ENCODE measurements at places on chromosomes 6 and 20. TPM values are rescaled to one million over a fixed set of nuclear protein-coding genes. Genes with fewer than 3 reads are reported as not detected.

IPCEF1 gene
- polyA plus RNA-seq, result 2.2 TPM

CRISP3 gene
- 0.06 TPM for polyA plus RNA-seq

SYNDIG1 gene
- 2.0 TPM for polyA plus RNA-seq

ADGRF5 gene
- 8.3 TPM for polyA plus RNA-seq

MEI4 gene
- polyA plus RNA-seq, result 0.09 TPM

WFDC12 gene
- polyA plus RNA-seq, result not detected

DNA sequence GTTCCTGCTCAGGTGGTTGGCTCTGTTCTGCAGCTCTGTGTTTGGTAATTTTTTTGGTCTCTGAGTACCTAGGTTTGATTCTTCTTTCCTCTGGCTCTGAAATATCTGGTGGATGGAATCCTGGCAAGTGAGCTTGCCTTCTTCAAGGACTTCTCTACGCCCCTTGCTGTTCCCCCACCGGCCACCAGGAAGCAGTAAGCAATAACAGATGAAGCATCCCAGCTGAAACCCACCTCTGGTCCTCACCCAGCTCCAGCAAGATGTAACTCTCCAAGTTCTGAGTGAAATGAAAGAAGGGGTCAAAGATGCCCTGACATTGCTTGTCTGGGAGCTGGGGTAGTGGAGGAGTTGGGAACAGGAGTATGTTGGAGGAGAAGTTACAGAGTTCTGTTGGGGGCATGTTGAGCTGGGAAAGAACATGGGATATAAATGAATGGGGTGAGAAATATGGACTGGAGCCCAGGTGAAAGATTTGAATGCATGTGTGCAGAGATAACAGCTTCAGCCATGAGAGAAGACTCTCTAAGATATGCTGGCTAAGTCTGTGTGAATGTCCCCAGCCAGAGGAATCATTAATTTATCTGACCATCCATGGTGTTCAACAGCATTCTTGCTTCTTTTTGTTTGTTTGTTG is 51.3 kb upstream of the GLP1R start:
- peak; percentile 18 for DNase-seq
- no peak overlapping the region for H3K27ac ChIP-seq
- no peaks in the 10 kb centered on the region for H3K36me3 ChIP-seq
- H3K4me3 ChIP-seq, result no peak overlapping the region

DNA sequence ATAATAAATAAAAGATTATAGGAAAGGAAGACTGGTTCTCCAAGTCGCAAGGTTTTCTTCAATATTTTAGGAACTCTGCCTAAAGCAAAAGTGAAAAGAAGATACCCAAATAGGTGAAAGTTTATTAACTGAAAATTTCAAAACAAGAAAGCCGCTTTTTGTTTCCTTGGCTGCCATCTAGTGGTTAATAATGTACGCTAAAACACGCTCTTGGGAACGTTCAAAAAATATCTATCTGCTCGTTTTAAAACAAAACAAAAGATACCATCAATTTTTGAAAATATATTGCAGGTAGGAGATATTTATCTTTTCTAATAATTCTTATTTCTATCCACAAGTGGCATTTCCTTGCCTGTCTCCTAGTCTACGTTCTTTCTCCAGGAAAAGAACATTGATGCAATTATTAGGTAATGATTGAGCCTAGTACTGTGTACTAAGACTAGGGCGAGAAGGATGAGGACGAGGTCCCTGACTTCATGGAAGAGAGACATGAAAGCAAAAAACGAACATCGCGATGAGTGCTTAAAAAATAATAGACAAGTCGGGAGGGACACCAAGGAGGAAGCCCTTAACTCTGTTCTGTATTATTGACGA is 97.2 kb downstream of the SPTLC3 start:
- H3K27ac ChIP-seq, result no peak overlapping the region

- peaks cover 15% of the 10 kb centered on the region for H3K4me1 ChIP-seq
- H3K4me3 ChIP-seq, result no peak overlapping the region
- H3K27ac ChIP-seq, result peak overlapping the region; percentile 55
- DNase-seq, result no peak
- no peaks in the 10 kb centered on the region for H3K27me3 ChIP-seq
These were observed 96.9 kb downstream of the PAK5 start for GRCh38 chr20:9741996-9742395.

DNA sequence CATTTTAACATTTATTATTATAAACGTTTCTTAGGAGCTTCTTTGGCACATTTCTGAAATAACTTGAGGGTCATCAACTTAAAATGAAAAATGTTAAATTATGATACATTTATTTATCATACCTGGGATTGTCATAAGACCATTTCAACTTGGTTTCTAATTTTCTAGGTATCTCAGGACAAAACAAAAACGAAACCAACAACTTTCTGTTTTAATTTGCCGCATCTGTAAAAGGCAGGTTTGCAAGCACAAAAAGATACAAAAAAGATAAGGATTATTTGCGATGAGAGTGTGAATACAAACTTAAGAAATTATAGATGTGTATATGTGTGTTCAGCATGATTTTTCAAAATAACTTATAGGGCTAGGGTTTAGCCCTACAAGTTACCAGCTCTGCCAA is 395.0 kb upstream of the RUNX2 start:
- no peaks in the 10 kb centered on the region for H3K27me3 ChIP-seq
- no peak for DNase-seq
- H3K4me1 ChIP-seq, result no peaks in the 10 kb centered on the region
- H3K27ac ChIP-seq, result no peak overlapping the region
- no peak overlapping the region for H3K4me3 ChIP-seq

DNA sequence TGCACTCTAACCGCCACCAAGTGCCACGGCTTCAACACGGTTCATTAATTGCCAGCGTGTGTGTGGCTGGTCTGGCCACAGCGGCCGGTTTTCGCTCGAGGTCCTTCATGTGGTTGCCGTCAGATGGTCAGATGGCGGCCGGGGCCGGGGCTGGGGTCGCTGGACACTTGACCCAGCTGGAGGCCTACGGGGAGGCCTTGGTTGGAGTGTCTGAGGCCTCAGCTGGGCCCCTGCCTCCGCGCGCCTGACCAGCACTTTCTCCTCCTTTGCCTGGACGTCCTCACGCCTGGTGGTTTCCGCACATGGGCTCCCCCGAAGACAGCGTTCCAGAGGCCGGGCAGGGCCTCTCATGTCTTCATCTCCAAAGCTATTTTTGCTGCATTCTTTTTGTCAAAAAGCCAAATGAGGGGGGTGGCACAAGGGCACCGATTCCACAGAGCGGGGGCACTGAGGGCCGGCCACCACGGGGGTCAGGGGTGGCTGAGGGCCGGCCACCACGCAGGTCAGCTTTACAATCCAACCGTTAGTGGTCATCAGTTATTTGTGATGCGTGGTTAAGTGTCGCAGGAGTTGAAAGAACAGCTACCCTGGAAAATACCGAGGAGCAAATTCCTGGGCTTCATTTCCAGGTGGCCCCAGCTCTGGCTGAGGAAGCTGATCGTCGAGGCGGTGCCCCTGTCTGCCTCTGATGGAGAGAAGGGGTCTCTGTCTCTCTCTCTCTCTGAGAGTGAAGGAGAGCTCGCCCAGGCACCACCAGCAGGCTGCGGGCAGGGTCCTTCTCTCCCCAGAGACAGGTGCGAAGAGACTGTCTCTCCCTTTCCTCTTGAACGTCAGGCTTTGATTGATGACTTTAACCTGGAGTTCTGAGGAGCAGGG is 50.5 kb upstream of the FRMD1 start:
- H3K4me1 ChIP-seq, result peaks cover 4% of the 10 kb centered on the region
- no peak overlapping the region for H3K4me3 ChIP-seq
- no peaks in the 10 kb centered on the region for H3K27me3 ChIP-seq
- no peaks in the 10 kb centered on the region for H3K36me3 ChIP-seq

- H3K4me1 ChIP-seq, result no peaks in the 10 kb centered on the region
- H3K4me3 ChIP-seq, result no peak overlapping the region
- no peak for DNase-seq
- H3K27me3 ChIP-seq, result no peaks in the 10 kb centered on the region
- H3K27ac ChIP-seq, result no peak overlapping the region
These were observed 55.1 kb upstream of the CEP162 start for GRCh38 chr6:84282550-84282949.

- H3K4me3 ChIP-seq, result no peak overlapping the region
- DNase-seq, result no peak
- H3K27me3 ChIP-seq, result no peaks in the 10 kb centered on the region
- no peak overlapping the region for H3K27ac ChIP-seq
- peaks cover 52% of the 10 kb centered on the region for H3K36me3 ChIP-seq
These were observed 34.5 kb downstream of the NUP153 start for GRCh38 chr6:17672064-17672718.

DNA sequence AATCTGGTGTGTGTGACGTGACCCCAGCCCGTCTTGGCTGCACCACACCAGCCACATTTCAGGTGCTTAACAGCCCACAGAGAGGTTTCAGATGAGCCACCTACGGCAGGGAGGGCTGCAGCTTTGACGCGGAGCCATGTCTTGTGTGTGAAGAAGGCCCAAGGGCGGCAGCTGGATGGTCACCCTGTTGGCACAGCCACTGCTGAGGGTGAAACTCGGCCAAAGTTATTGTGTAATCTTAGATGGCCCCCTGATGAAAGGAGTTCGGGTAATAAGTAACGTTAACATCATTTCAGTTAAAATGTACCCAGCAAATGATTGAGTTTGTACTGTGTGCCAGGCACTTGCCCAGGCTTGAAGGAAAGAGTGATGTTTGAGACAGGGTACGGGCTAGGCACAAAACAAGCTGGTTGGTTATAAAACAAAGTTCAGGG is 97.2 kb downstream of the SSR1 start:
- no peak overlapping the region for H3K4me3 ChIP-seq
- DNase-seq, result no peak
- H3K36me3 ChIP-seq, result peaks cover 89% of the 10 kb centered on the region
- H3K27me3 ChIP-seq, result no peaks in the 10 kb centered on the region
- no peaks in the 10 kb centered on the region for H3K4me1 ChIP-seq

DNA sequence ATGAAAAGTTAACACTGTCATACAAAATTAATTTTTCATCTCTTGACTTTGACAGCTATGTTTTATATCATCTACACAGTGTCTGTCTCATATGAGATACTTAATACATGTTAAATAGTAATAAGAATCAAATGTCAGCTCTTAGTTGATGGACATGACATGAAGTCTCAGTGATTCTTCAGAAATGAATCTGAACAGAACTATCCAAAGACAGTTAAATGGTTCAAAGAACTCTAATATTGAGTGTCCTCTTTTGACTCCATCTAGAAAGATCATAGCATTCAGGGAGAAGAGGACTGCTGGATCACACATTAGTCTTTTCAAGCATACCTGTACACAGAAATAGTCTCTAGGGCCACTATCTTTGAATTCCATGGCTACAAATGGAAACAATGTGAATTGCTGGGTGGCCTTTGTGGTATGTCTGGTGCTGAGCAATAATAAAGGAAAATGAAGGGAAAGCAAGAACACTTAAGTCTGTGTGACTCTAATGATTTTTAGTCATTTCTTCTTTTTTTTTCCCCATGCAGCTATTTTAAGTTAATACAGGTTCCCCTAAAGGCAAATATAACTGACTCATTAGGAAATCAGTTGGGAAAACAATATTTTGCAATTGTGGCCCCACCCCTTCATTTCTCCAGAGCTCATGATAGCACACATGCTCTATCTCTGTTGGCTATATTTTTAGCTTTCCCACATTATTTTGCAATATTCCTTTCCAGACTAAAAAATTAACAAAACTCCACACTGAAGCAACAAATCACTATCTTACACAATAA is 367.5 kb downstream of the GRIK2 start:
- no peak for DNase-seq
- no peak overlapping the region for H3K27ac ChIP-seq

DNA sequence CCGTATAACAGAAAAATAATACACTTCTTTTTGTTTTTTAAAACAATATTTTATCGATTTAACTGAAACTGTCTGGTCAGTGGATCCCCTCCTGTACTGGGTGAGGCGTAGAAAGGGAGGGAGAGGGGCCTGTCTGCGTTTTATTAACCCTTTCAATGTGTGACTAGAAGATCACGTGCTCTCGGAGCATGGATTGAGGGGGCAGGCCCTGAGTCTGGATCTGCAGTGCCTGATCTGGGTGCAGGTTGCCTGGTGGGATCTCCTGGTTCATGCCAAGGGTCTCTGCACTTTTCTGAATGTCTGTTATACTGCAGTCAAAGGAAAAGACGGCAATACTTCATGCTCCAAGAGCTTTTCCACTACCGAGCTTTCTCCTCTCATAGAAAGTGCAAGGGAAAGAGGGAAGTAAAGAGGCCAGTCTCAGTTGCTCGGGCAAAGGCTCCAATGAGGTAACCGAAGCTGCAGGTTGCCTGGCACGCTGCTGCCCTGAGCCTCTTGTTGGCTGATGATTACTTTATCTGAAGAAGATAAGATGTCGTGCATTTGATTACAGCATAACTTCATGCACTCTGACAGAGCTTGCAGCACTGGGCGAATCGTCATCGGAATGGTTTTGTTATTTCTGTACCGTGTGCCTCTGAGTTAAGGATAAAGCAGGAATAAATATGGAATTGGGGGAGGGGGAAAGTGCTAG is 167.5 kb upstream of the PMEPA1 start:
- peaks cover 48% of the 10 kb centered on the region for H3K27me3 ChIP-seq
- no peak overlapping the region for H3K27ac ChIP-seq
- H3K4me3 ChIP-seq, result no peak overlapping the region
- peaks cover 2% of the 10 kb centered on the region for H3K4me1 ChIP-seq
- DNase-seq, result peak; percentile 48

GRCh38 chr6:15296735-15297134 is 50.9 kb downstream of the JARID2 start:
- H3K27me3 ChIP-seq, result no peaks in the 10 kb centered on the region
- no peaks in the 10 kb centered on the region for H3K36me3 ChIP-seq
- no peak overlapping the region for H3K4me3 ChIP-seq
- H3K4me1 ChIP-seq, result peaks cover 19% of the 10 kb centered on the region

DNA sequence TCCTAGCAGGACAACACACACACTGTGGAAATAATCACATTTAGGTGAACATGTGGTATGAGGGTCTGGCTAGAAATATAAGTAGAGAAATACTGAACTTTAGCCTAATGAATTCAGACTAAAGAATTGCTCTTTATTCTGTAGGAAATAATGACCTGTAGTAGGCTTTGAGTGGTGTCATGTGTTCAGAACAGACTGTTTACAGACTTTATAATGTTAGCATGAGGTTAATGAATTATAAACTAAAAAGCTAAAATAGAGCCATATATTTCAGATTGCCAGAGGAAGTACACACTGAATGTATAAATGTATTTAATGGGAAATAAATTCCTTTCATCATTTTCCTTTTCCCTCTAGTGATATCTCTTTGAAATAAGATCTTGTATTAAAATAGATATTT is 669.5 kb upstream of the EPHA7 start:
- H3K27ac ChIP-seq, result no peak overlapping the region
- no peaks in the 10 kb centered on the region for H3K27me3 ChIP-seq
- H3K36me3 ChIP-seq, result no peaks in the 10 kb centered on the region
- DNase-seq, result no peak
- no peaks in the 10 kb centered on the region for H3K4me1 ChIP-seq

- H3K27me3 ChIP-seq, result no peaks in the 10 kb centered on the region
- peaks cover 53% of the 10 kb centered on the region for H3K36me3 ChIP-seq
- no peak overlapping the region for H3K27ac ChIP-seq
- no peak for DNase-seq
- no peak overlapping the region for H3K4me3 ChIP-seq
These were observed 26.2 kb downstream of the PSMF1 start for GRCh38 chr20:1144401-1145172.

GRCh38 chr6:7201732-7202541 is 94.2 kb downstream of the RREB1 start:
- H3K36me3 ChIP-seq, result peaks cover 56% of the 10 kb centered on the region
- H3K4me3 ChIP-seq, result no peak overlapping the region
- peak overlapping the region; percentile 79 for H3K27ac ChIP-seq
- no peaks in the 10 kb centered on the region for H3K27me3 ChIP-seq
